ENCODE measurements at places on chromosomes 5 and 9.

GRCh38 chr5:172098046-172098445 is 90.0 kb downstream of the STK10 start:
- no peak for DNase-seq
- H3K27me3 ChIP-seq, result peaks cover 13% of the 10 kb centered on the region
- peaks cover 32% of the 10 kb centered on the region for H3K36me3 ChIP-seq
- H3K4me1 ChIP-seq, result peaks cover 39% of the 10 kb centered on the region

GRCh38 chr5:168578006-168578405 is 1.2 kb downstream of the PANK3 start:
- peak overlapping the region; percentile 96 for H3K27ac ChIP-seq
- no peaks in the 10 kb centered on the region for H3K27me3 ChIP-seq
- H3K4me1 ChIP-seq, result peaks cover 38% of the 10 kb centered on the region

DNA sequence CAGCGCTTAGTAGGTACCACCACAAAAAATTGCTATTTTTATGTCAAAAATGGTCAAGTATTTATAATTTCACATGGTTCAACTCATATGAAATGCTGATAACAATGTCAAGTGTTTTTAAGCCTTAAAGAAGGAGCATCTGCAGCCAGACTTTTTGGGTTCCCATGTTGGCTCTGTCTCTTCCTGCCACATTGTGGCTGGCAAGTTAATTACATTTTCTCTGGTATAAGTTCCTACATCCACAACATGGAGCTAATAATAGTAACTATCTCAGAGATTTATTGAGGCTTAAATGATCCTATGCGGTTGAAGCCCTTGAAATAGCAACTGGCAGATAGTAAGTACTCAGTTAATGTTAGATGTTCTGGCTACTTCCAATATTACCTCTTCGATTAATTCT is 5.4 kb downstream of the ATP10B start:
- no peak overlapping the region for H3K27ac ChIP-seq
- H3K36me3 ChIP-seq, result no peaks in the 10 kb centered on the region
- H3K4me3 ChIP-seq, result no peak overlapping the region
- no peak for DNase-seq

DNA sequence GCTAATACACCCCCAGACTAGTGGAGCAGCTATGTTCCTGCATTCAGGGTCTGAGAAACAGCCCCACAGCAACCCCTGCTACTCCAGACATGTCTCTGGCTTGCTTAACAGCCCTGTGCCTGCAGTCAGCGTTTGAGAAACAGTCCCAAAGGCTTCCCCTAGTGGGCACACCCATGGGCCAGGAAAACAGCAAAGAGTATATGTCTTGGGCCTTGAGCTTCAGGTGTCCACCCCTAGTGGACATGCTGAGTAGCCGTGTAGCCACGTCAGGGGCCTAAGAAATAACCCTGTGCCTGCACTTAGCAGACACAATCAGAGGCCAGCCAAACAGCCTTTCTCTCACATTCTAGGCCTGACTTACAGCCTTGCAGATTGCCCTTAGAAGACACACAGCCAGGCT is 698.6 kb downstream of the PTPRD start:
- no peaks in the 10 kb centered on the region for H3K4me1 ChIP-seq
- no peak overlapping the region for H3K27ac ChIP-seq
- no peaks in the 10 kb centered on the region for H3K36me3 ChIP-seq
- no peaks in the 10 kb centered on the region for H3K27me3 ChIP-seq
- no peak overlapping the region for H3K4me3 ChIP-seq

GRCh38 chr5:42632354-42632900 is 124.2 kb upstream of the CCDC152 start:
- H3K4me1 ChIP-seq, result no peaks in the 10 kb centered on the region
- no peak overlapping the region for H3K27ac ChIP-seq

GRCh38 chr5:140337880-140338279 is 8.5 kb downstream of the HBEGF start:
- H3K36me3 ChIP-seq, result peaks cover 20% of the 10 kb centered on the region
- H3K4me3 ChIP-seq, result no peak overlapping the region
- no peak for DNase-seq
- H3K4me1 ChIP-seq, result peaks cover 41% of the 10 kb centered on the region
- H3K27me3 ChIP-seq, result peaks cover 2% of the 10 kb centered on the region
